ENCODE measurements at places on chromosomes 5 and 9. TPM values are rescaled to one million over a fixed set of nuclear protein-coding genes. Genes with fewer than 3 reads are reported as not detected.

Gene SPINK4
- not detected for total RNA-seq

Gene RAD50
- total RNA-seq: 46.8 TPM

GRCh38 chr5:17966640-17967402 lies 332.6 kb downstream of the TAF11L14 start:
- no peak for DNase-seq

DNA sequence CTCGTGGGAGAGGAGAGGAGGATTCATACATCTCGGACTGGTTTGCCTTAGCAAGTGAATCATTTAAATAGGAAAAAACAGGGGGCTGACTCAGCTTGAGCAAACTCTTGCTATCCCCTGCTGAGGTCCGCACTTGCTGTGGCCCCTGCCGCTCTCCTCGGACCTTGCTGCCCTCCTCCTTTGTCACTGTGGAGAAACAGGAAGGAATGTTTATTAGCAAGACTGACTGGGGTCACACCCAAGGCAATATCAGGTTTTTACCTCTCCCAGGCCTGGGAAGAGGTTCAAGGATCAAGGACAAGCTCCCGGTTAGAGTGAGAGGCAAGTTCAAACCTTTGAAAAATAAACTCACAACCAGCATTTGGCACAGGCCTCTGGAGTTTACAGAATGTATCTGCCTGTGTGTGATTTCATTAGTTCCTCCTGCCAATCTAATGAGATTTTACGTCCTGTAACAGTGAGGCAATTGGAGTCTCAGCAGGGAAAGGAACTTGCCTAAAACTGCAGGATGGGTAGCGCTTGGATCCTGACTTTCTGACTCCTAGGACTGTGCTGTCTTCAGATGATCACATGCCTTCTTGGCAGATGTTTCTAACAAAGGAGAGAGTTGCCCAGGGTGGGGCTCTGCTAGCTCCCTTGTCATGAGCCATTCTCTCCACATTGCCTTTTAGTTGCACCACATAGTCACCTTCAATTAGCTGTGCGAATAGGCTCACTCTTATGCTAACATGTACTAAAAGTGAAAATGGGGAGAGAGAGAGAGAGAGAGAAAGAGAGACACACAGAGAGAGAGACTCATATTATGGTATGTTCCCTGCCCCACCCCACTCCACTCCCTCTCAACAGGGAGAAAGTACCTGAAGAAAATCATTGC lies 108.6 kb upstream of the CDKN2B start:
- no peak for DNase-seq

- DNase-seq: no peak
Measured at GRCh38 chr9:87180841-87181240, 233.5 kb upstream of the GAS1 start.

Data from activated T-cell treated with anti-CD3 and anti-CD28 coated beads, Interleukin-2, amount 50 U/mL, for 4 hours (primary cell).